Esophagus squamous epithelium (tissue), 5 donors: ENCODE measurements at places on chromosomes 12 and 14.

GRCh38 chr12:8697120-8697475 is 693 bp upstream of the RIMKLB start:
- no peak for DNase-seq

DNA sequence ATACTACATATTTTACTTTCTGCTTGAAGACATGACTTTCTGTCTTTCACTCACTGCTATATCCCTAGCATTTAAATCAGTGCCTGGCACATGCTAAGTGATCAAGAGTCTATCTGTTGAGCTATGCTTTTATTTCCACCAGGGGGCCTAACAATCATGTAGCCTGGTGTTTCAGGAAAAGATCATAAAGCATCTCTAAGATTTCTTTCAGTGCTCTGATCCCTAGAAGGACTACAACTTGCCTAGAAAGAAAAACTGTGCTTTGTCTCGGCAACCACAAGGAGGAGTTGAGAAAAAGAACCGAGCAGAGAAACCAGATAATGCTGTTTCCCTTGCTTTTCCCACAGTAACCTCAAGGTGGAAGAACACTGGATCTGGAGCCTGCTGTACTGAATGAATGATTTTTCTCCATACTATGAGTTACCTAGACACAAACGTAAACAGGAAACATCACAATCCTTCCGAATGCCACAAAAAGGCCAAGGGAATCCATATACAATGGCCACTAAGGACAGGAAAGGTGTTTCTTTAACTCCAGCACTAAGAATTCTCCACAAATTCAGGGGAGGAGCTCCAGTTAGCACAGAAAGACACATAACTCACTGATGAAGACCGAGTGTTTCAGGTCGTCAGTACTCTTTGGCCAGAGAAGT is 1.2 kb downstream of the CRY1 start:
- no peak for DNase-seq

DNA sequence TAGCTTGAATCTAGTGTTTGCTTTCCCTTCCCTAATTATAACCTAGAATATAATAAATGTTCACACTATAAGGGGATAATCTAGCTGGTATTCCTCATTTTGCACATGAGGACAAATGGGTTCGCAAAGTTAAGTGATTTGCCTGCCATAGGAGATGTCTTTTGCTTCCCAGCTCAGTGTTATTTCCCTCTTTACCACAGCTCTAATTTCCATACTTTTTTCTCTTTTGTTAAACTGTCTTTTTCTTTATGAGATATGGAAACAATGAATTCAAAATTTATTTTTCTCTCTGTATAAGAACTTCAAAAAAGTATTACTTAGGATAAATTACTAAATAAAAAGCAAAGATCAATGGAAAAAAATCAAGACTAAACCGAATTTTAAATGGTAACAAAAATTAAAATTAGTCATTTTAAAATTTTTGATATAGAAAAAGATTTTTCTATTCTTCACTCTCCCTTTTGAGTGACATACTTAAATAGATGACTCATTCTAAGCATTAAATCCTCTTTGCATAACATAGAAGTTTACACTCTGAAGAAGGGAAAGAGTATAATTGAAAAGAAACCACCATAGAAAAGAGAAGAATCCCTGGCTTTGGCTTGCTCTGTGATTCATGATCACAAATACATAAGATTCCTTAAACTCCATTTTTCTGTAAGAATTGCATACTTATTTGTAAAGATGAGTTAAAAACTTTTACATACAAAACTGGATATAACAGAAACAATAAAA is 97.3 kb downstream of the INSM2 start:
- DNase-seq, result no peak

- DNase-seq, result no peak
Observed at GRCh38 chr14:69796797-69797500, at the start of gene SLC10A1. Gene SLC10A1, minus strand, starts transcription at chr14:69797241. Its CDS starts 86 bp downstream, at chr14:69797155.

DNA sequence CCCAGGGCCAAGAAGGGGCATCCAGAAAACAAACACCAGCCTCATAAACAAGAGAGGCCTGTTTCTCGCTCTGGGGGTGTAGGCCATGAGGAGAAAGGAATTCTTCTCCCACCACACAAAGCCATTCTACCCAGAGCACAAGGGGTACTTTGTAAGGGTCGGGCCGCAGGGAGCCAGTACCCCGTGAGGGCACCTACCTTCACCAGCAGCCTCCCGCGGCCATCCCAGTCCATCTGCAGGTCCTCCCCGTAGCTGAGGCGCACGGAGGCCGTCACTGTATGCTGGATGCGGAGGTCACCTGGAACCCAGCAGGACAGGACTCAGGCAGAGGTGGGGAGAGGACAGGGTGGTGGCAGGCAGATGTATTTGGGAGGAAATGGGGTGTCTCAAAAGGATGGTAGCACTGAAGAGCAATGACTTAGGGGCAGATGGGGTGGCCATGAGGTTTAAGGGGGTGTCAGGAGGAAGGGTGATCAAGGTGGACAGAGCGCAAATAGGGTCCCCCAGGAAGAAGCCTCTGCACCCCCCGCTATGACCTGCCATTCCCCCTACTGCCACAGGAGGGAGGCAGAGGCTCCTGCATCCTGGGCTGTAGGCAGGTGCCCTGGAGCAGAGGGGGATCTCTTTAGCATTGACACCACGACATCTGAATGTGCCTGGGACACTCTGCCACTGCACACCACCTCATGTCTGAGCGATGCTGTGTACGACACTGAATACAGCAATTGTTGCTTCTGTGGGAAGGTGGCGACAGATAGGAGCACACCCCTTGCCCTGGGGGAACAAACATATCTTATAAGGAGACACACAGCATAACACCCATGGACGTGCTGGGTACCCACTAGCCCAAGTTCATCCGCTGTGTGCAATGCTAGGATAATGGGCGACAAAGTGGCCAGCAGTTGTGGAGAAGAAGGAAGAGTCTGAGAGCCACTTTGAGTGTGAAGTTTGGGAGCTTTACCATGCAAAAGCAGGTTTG is 61.4 kb downstream of the VWF start:
- DNase-seq, result no peak

DNA sequence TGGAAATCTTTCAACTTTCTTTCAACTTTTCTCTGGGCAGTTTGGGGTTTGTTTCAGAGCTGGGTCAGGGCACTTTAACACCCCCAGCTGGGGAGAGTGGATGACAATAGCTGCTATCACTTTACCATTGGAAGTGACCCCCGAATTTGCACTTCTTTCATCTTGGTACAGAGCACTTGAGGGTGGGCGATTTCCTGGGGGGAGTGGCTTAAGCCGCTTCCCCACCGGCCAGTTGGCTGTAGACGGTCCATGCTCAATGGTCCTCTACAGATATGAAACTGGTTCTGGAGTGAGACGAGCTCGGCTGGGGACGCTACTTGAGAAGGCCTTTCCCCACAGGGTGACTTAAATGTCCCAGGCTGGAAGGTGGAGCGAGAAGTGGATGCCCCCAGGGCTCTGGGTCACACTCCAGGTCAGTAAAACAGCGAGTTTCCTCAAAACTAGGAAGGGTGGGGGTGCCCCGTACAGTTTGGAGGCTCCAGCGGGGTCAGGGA is at the start of gene VRTN:
TSS of gene VRTN (plus strand) at position 231 of the 494 bp plus-strand sequence. CDS start 8,313 bp downstream, outside the sequence.
- no peak for DNase-seq

- DNase-seq, result no peak
Observed at GRCh38 chr12:65125247-65125646, 4.1 kb upstream of the WIF1 start.

DNA sequence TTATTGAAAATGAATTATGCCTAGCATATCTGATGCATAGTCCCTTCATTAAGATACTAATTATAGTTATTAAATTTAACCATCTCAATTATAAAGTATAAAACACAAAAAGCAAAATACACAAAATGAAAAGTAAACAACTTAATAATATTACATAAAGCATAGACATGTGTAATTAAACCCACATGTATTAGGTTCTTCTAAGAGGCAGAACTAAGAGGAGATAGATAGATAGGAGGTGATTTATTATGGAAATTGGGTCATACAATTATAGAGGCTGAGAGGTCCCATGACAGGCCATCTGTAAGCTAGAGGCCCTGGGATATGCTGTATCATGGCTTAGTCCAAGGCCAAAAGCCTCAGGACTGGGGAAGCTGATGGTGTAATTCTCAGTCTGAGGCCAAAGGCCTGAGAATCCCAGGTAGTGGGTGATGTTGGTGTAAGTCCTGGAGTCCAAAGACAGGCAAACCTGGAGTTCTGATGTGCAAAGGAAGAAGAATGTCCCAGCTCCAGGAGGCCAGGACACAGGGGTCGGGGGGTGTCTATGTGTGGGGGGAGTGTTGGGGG is 953.3 kb downstream of the TRHDE start:
- no peak for DNase-seq

DNA sequence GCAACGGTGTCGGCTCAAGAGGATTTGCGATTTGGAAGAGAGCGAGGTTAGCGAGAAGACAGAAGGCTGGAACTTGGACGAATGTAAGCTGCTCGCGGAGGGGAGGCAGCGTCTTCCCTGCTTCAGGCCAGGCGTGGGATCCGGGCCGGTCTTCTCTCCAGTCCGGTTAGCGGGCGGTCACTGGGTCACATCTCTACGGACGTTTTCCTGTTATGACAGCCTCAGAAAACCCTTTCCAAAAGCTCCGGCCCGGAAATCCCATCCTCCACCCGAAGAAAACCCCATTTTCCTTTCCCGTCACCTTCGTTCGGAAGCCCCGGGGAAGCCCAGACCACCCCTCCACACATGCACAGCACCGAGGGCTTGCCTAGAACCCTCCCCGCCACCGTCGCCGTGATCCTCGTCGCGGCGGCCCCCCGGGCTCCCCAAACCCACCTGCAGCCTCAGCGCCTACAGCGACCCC is 268 bp downstream of the NDUFB1 start:
- DNase-seq, result no peak

GRCh38 chr14:63857466-63858030 is 4.7 kb downstream of the SYNE2 start:
- no peak for DNase-seq

GRCh38 chr12:6724409-6724797 is 557 bp downstream of the COPS7A start:
- no peak for DNase-seq

DNA sequence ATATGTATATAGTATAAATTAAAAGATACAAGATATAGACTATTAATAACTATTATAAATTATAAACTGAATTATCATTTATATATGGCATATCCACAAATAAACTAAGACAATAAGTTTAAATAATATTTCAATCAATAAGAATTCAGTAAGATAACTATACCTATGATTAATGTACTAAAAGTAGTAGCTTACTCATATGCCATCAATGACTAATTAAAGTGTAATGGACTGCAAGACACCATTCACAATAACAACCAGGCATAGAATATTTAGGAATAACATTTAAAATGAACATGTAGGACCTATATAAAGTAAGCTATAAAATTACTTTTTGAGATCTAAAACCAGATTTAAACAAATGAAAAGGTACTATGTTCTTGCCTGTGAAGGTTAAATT is 18.8 kb downstream of the KCNC2 start:
- no peak for DNase-seq
